Ascending aorta (tissue), 2 donors: ENCODE measurements at places on chromosomes 13 and 19. TPM values are rescaled to one million over a fixed set of nuclear protein-coding genes. Genes with fewer than 3 reads are reported as not detected.

The CD70 gene
- total RNA-seq: not detected

The TJP3 gene
- 12.6 TPM for total RNA-seq

The OR10H5 gene
- not detected for total RNA-seq

DNA sequence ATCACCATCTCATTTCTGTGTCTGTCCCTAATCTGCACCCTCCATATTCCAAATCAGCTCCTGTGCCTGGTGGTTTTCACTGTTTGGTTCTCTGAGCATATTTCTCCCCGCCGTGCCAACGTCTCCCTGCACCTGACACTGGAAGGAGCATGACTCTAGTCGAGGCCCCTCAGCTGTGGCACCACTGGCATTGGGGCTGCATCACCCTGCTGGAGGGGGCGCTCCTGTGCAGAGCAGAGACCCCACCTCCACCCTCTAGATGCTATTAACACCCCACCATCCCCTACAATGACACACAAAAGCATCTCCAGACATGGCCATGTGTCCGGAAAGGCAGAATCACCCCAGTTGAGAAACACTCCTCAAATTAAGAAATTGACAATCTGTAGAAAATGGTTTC lies 20.8 kb downstream of the ZSCAN5C start:
- no peak for DNase-seq

DNA sequence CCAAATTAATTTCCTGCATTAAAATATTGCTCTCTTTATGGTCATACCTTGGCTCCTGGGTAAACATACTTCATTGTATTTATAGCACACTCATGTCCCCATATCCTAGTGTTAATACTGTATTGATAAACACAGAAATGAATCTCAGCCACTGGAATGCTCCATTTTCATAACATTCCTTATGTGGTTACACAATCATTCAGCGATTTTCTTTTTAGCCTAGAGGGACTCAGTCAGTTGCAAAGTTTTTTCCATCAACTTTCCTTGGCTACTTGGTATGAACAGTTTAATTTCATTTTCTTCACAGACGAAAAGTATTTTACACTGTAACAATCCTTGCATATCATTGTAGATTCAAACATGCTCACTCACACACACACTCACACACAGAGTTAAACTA lies 471.5 kb downstream of the FGF14 start:
- DNase-seq: no peak

GRCh38 chr19:29439688-29440550 lies 85.9 kb upstream of the VSTM2B start:
- no peak for DNase-seq

GRCh38 chr19:45154064-45154827 lies 6.5 kb downstream of the NKPD1 start:
- no peak for DNase-seq

- no peak for DNase-seq
Measured at GRCh38 chr13:97967948-97968347, 14.5 kb downstream of the IPO5 start.

- DNase-seq: no peak
Measured at GRCh38 chr13:42847891-42848663, 66.7 kb downstream of the FAM216B start.

GRCh38 chr13:95505986-95506385 lies 46.5 kb upstream of the CLDN10 start:
- DNase-seq: no peak

DNA sequence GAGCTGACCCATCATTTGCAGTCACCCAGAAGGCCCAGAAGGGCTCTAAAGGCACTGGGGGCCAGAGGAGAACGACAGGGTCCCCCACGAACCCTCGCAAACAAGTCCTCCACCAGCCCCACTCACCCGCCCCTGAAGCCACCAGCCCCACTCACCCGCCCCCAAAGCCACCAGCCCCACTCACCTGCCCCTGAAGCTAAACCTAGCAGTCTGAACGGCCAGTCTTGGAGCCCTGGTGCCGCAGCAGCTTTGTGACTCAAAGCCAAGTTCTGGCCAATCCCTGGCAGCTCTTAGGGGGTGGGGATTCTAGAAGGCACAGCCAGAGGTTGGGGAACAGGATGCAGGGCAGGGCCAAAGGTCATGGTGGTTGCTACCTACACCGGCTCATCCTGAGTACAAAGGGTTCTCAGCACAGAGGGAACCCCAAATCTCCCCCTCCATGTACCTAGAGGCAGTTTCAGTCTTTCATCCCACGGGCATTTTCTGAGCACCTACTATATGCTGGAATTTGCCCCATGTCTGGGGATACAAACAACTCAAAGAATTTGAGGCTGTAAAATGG lies at the start of gene IQCN:
IQCN (minus strand) TSS at position 234 of the 562 bp plus-strand sequence. CDS start 4,974 bp downstream, outside the sequence.
- no peak for DNase-seq

DNA sequence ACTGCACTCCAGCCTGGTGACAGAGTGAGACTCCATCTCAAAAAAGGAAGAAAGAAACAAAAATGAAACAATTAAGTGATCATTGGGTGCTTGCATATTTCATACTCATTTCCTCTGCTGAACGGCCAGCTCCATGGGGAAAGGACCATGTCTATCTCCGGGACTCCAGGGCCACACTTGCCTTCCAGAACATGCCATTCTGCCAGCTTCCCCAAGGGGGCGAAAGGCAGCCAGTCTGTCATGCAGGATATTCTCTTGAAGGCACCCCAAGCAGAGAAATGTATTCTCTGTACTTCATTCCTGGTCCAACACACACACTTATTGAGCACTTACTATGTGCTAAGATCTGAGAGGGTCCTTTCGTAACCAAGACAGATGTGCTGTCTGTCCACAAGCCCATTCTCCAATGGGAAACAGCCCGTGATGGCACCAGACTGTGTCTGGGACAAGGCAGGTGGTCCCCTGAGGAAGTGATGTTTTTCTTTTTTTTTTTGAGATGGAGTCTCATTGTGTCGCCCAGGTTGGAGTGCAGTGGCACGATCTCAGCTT lies 10.2 kb upstream of the CARM1 start:
- DNase-seq: no peak
